Stimulated activated CD4-positive, alpha-beta T cell treated with anti-CD3 and anti-CD28 coated beads, Interleukin-4, amount 100 ng/mL, for 24 hours (primary cell): ENCODE measurements at places on chromosomes 2 and 18.

DNA sequence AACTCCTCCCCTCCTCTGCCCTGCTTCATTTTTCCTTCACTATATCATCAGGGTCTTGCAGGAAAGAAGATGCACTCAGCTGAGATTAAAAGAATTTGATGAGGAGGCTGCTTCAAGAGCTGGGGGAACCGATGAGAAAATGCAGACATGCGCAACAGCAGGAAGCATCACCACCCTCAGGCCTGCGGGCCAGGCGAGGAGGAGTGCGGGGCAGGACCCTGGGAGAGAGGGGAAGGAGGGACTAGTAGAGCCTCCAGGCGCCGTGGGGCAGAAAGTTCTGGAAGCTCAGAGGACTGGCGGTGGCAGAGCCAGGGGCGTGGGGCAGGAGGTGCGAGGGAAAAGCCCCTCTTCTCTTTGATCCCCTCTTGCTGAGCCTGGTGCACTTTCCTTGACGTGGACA lies 108.2 kb downstream of the CD226 start:
- no peak for DNase-seq

DNA sequence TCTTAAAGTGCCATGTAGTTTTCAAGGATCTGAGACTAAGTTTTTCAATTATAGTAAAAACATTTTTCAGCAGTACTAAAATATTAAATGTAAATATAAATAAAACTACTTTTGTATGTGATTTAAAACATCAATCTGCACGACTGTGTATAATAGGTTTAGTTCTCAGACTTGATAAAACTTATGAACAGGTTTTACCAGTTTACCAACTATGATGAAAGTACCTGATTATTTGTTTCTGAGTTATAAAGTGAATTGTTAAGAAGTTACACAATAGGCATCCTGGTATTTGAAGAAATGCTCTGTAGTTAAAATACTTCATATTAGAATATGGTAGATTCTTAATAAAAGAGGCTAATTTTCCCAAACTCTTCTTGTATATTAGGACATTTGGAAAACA lies 14.8 kb downstream of the RELCH start:
- no peak for DNase-seq

- DNase-seq, result no peak
Observed at GRCh38 chr2:240598311-240598911, 11.9 kb downstream of the CAPN10 start.

DNA sequence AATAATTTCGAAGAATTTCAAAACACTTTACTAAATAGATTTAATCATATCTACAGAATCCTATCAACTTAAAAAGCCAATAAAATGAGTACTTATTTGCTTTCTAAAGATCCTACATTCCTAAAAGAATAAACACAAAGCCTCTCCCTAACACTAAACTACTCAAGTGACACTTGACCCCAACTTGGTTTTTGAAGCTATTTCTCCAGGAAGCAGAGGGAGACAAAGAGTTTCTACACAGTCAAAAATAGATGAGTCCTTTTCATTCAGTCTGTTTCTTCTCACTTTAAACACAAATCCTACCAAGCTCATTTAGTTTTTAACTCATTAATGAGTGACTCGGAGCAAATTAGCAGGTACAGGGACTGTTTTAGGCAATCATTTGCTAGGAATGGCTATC lies 2.1 kb downstream of the ATL2 start:
- no peak for DNase-seq

GRCh38 chr18:78637442-78638402 lies 341.9 kb upstream of the SALL3 start:
- no peak for DNase-seq

- DNase-seq, result no peak
Observed at GRCh38 chr2:219292616-219293015, 13.4 kb downstream of the DNAJB2 start.

DNA sequence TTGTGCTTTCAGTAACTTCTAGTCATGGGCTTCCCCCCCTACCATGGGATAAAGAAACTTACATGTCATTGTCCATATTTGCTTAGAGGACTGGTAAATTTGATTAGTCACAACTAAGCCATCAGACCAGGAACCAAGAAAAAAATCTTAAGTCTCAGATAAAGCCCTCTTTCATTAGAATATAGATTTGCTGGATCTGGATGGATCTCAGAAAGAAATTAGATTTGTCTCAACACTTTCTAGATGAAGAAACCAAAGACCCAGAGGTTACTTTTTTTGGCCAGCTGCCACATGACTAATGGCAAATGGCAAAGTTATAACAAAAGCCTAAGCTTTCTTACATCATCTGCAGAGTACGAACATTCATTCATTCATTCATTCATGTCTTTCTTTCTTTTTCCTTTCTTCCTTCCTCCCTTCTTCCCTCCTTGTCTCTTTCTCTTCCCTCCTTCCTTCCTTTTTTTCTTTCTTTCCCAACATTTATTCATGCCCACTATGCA lies 60.2 kb downstream of the CDCA7 start:
- DNase-seq, result no peak

DNA sequence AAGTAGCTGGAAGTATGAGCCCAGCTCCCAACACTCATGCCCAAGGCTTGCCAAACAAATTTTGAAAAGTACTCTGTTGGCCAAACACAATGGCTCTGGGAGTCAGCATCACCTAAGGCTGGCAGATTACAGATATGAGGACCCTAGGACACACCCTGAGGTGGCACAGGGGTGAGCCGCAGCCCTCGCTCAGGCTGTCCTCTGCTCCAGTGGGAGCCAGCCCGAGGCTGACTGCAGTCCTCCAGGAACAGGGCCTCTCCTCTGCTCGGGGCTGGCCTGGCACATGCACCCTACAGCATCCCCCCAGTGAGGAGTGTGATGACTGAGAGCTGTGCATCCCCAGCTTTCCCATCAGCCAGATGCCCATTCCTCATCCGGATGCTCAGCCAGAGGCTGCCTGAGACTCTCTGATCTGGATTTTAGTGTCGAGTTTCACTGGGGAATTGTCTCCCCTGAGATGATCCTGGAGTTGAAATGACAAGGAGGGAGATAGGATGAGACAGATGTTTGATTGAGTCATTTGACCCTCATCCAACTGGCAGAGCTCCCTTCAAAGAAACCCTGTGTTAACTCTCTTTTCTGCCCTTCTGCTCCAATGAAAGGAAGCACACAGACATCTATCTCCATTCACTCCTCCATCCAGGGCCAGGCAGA lies 269.3 kb upstream of the NCKAP5 start:
- DNase-seq, result no peak

DNA sequence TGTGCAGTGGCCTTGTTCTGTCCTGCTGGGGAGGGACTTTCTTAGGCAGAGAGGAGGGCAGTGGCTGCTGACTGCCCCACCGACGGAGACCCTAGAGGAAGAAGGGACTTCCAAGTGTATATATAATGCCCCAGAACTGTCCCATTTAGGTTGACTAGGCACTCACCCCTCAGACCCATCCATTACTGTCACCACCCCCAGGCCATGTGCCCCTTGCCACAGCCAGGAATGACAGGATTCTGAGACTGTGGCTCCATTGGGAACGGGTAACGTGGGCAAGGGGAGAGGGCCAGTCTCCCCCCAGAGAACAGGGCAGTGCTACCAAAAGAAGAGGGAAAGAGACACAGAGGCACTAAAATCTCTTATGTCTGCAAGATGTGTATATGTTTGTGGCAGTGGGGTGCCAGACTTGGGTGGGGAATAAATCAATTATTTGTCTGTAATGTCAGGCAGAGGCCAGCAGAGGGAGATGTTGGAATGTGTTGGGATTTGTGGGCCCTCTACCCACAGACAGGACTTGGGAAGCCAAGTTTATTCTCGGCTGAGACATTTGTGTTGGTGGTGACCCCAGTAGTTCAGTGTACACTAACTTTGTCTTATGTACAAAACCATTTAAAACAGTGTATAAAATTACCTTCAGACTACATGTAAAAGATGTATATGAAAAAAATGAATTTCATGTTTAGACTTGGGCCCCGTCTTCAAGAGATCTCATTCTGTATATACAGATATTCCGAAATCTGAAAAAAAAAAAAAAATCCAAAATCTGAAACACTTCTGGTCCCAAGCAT lies 24.0 kb upstream of the TMEM37 start:
- DNase-seq, result peak; percentile 15

DNA sequence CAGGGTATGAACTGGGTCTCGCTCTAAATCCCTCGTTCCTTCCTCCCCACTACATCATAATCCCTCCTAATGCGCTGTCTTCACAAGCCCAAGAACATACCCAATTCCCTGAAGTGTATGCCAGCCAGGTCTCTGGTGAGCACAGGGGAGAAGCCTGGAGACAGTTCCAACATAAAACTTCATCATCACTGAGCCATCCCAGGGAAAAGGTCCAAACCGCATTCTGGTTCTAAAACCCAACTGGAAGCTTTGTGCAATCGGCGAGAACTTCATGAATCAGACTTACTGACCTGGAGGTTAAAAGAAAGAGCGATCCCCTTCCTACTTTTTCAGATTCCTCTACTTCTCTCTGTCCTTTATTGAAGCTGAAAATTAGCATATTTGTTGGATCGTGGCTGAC lies 132.7 kb downstream of the ALPK2 start:
- DNase-seq, result no peak

- DNase-seq, result no peak
Observed at GRCh38 chr2:190910341-190911136, 29.9 kb downstream of the GLS start.

- DNase-seq, result no peak
Observed at GRCh38 chr2:239912938-239913635, 112.1 kb downstream of the NDUFA10 start.

DNA sequence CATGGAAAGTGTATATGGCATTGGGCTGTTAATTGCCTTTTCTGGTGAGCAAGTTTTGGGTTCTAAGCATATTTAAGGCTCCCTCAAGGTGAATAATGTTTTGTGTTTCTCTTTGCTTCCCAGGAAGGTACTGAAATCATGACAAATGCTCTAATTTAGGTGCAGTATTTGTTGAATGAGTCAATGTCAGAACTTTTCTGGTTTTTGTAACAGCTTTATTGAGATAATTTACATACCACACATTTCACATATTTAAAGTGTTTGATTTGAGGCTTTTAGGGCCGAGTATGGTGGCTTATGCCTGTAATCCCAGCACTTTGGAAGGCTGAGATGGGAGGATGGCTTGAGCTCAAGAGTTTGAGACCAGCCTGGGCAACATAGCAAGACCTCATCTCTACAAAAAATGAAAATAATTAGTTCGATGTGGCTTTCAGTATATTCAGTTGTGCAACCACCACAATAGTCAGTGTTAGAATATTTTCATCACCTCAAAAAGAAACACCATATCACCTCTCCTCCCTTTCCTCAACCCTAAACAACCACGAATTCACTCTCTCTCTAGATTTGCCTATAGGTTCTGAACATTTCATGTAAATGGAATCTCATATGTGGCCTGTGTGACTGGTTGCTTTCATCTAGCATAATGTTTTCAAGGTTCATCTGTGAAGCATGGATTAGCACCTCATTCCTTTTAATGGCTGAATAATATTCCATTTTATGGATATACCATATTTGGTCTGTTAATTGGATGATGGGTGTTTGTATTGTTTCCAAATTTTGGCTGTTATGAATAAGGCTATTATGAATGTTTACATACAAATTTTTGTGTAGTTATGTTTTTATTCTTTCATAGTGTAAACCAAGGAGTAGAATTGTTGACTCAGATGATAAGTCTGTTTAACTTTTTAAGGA lies 54.9 kb downstream of the MGAT5 start:
- no peak for DNase-seq

DNA sequence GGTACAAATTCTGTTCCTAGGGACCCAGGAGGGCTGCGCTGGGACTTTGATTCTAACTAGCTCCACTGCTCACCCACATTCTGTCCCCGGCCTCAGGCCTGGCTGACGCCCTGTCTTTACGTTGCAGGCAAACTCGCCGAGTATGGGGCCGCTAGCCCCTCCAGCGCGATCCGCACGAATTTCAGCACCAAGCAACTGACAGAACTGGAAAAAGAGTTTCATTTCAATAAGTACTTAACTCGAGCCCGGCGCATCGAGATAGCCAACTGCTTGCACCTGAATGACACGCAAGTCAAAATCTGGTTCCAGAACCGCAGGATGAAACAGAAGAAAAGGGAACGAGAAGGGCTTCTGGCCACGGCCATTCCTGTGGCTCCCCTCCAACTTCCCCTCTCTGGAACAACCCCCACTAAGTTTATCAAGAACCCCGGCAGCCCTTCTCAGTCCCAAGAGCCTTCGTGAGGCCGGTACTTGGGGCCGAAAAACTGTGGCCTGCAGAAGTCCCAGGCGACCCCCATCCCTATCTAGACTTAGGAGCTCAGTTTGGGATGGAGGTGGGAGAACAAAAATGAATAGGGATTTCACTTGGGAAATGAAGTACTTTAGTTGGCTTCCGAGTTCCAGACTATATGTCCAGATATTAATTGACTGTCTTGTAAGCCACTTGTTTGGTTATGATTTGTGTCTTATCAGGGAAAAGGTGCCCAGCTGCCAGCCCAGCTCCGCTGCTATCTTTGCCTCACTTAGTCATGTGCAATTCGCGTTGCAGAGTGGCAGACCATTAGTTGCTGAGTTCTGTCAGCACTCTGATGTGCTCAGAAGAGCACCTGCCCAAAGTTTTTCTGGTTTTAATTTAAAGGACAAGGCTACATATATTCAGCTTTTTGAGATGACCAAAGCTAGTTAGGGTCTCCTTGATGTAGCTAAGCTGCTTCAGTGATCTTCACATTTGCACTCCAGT lies 1.5 kb downstream of the HOXD1 start:
- DNase-seq, result no peak

DNA sequence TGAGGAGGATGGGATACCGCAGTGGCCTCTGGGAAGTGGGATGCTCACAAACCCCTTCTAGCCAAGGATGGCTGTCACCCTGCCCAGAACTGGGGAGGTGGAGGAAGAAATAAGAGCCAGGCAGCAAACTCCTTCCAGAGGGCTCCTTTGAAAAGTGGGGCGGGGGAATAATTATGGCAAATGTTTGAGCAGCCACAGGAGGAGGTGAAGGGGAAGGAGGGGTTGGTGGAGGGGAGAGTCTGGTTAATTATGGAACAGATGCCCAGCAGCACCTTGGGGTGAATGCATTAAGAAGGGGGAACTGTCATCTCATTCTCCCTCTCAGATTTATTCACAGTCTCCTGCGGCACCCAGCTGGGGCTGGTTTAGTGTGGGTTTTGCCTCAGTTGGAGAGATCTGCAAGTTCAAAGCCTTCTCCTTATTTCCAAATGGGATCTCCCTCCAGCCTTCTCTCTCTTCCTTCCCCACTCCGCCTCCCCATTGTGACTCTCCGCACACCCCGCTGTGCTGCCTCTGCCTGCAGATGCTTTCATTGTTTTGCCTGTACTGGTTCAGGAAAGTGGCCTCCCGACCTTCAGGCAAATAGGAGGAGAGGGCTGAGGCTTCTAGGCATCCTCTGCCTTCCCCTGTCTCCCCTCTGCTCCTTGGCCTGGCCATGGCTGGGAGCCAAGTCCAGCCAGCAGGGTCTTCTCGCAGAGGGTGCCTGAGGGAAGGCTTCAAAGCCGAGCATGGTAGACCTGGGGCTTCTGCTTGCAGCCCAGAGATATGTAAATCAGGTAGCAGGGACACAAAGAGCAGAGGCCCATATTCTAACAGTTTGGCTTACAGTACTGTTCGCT lies 457.2 kb upstream of the MEX3C start:
- DNase-seq, result no peak

DNA sequence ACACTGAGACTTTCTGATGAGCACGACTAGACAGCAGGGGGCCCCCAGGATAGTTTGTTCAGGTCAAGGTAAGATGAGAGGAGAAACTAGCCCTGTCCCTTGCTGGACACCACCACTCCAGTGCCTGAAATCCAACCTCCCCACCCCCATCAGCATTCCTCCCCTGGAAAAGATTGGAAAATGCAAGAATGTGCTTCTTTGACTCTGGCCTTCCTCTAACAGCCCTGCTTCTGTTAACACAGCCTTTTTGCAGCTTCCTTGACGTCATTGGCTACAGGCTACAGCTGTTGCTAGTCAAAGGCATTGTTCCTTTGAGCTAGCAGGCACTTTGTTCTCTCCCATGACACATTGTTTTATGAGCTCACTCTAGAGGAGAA lies 20.1 kb upstream of the LTBP1 start:
- DNase-seq, result no peak

- DNase-seq, result no peak
Observed at GRCh38 chr18:57950542-57950941, 93.5 kb upstream of the NEDD4L start.
